ENCODE measurements at places on chromosomes 11 and 22. TPM values are rescaled to one million over a fixed set of nuclear protein-coding genes. Genes with fewer than 3 reads are reported as not detected.

DNA sequence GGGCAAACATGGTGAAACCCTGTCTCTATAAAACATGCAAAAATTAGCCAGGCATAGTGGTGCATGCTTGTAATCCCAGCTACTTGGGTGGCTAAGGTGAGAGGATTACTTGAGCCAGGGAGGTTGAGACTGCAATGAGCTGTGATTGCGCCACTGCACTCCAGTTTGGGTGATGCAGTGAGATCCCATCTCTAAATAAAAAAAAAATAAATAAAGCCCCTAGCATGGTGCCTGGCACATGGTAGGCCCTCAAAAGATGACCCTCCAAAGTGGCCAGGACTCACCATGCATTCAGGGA is 74.6 kb downstream of the PTPRJ start:
- peak overlapping the region; percentile 63 for H3K27ac ChIP-seq
- no peaks in the 10 kb centered on the region for H3K27me3 ChIP-seq
- no peak for DNase-seq
- H3K4me1 ChIP-seq = peaks cover 26% of the 10 kb centered on the region
- H3K4me3 ChIP-seq = no peak overlapping the region

- H3K4me3 ChIP-seq = no peak overlapping the region
- no peak for DNase-seq
- H3K4me1 ChIP-seq = no peaks in the 10 kb centered on the region
- no peaks in the 10 kb centered on the region for H3K36me3 ChIP-seq
Measured at GRCh38 chr22:49620666-49621065, 207.0 kb downstream of the BRD1 start.

DNA sequence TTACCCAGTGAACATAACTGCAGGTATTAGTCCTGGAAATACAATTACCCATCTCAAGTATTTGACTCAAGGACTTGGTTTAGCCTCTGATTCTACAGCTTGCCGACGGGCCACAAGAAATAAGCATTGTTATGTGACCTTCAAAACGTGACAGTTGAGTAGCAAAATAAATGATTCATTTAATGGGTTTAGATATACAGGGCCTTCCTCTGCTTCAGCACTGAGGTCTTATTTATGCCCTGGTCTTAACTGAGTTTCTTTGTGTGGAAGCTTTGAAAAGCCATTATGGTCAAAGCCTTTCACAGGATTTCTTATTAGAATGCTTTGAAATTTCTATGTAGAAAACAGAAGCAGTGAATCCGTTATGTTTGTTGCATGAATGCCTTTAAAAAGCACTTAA is 899.2 kb upstream of the API5 start:
- H3K4me3 ChIP-seq = no peak overlapping the region
- H3K36me3 ChIP-seq = no peaks in the 10 kb centered on the region
- no peaks in the 10 kb centered on the region for H3K27me3 ChIP-seq
- no peak overlapping the region for H3K27ac ChIP-seq
- no peaks in the 10 kb centered on the region for H3K4me1 ChIP-seq

Gene DLG2
- 3.3 TPM for total RNA-seq

DNA sequence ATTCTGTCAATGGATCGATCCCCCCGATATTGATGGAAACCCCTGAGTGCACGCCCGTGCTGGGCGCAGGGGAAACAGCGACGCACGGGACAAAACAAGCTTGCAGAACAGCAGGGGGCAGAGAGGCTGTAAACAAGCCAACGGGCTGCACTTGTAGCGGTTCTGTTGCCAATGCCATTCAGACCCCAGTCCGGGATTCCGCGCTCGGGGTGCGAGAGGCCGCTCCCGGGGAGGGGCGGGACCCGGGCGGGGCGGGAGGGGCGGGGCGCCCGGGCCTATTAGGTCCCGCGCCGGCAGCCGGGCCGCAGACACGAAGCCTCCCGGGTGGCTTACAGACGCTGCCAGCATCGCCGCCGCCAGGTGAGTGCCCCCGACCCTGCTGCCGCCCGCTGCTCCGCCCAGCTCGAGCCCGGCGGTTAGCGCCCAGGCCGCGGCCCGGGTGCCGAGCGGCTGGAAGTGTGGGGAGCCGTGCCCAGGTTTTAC is at the start of gene BIK:
BIK (plus strand) TSS at position 307 of the 483 bp plus-strand sequence. CDS start 13,273 bp downstream, outside the sequence.
- H3K36me3 ChIP-seq = no peaks in the 10 kb centered on the region
- peak within 1 kb of the TSS; percentile 93 for H3K4me3 ChIP-seq
- peaks cover 7% of the 10 kb centered on the region for H3K4me1 ChIP-seq
- H3K27ac ChIP-seq = peak within 1 kb of the TSS; percentile 43
- H3K27me3 ChIP-seq = peaks cover 7% of the 10 kb centered on the region

Gene NPAS4
- total RNA-seq = 0.37 TPM

DNA sequence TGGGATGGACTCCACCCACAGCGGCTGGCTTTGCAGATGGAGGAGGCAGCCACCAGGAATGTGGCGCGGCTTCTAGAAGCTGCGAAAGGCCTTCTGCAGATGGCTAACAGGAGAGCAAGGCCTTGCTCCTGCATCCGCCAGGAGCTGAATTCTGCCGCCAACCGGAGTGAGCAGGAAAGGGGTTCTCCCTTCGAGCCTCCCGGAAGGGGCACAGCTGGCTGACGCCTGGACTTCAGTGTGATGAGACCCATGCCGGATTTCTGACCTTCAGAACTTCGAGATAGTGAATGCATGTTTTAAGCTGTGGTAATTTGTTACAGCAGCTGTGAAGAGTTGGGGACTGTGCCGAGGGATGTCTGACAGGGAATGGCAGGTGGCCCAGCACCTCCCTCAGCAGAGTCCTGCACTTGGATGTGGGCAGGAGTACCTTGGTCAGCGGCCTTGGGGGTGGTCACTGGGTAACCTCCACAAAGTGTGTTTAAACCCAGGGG is 7.7 kb downstream of the TBC1D22A start:
- H3K36me3 ChIP-seq = no peaks in the 10 kb centered on the region
- no peak overlapping the region for H3K4me3 ChIP-seq
- DNase-seq = no peak
- H3K27me3 ChIP-seq = no peaks in the 10 kb centered on the region

Gene MS4A3
- total RNA-seq = not detected

Gene FAM227A
- total RNA-seq = 2.0 TPM
